ENCODE measurements at places on chromosomes 13 and 19. TPM values are rescaled to one million over a fixed set of nuclear protein-coding genes. Genes with fewer than 3 reads are reported as not detected.

GRCh38 chr13:83297586-83298290 lies 584.5 kb downstream of the SLITRK1 start:
- no peak for DNase-seq

GRCh38 chr13:82501834-82502233 lies 1380.4 kb downstream of the SLITRK1 start:
- DNase-seq = no peak

Gene CEACAM8
- not detected for total RNA-seq

Gene CLEC17A
- not detected for total RNA-seq

Gene OR7D2
- total RNA-seq = under 0.01 TPM

- DNase-seq = no peak
These were observed 361.5 kb downstream of the OXGR1 start for GRCh38 chr13:96632536-96633320.

Gene DCT
- total RNA-seq = not detected

GRCh38 chr13:27806744-27807387 lies 14.6 kb downstream of the GSX1 start:
- DNase-seq = no peak

- peak; percentile 81 for DNase-seq
These were observed 1.6 kb downstream of the PKN1 start for GRCh38 chr19:14434543-14435319.

DNA sequence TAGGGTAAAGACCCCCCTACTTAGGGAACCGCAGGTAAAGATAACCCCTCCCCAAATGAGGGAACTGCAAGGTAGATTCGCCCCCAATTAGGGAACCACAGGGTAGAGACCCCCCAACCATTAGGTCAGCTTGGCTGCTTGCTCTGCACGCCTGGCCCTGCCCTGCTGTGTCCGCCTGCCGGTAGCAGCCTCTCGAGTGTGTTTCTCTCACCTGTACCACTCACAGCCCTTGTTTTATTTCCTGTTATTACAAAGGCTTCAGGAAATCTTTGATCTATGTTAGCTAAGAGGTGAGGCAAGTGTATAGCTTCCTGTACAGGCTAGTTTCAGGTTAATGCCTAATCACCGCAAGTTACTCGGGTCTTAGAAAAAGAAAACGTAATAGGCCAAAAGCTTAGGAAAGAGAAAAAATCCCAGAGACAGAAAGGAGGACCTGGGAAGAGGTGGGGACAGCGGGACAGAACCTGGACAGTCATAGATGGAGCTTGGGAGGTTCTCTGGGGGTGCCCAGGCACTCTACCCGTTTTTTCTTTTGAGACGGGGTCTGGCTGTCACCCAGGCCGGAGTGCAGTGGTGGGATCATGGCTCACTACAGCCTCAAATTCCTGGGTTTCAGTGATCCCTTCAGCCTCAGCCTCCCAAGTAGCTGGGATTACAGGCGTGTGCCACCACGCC lies 23.1 kb upstream of the EIF3G start:
- DNase-seq = no peak

Gene CHST8
- total RNA-seq = 0.09 TPM

- no peak for DNase-seq
These were observed 61.4 kb downstream of the DPF1 start for GRCh38 chr19:38162632-38163031.

Gene C19orf18
- total RNA-seq = not detected

Gene ONECUT3
- total RNA-seq = not detected

DNA sequence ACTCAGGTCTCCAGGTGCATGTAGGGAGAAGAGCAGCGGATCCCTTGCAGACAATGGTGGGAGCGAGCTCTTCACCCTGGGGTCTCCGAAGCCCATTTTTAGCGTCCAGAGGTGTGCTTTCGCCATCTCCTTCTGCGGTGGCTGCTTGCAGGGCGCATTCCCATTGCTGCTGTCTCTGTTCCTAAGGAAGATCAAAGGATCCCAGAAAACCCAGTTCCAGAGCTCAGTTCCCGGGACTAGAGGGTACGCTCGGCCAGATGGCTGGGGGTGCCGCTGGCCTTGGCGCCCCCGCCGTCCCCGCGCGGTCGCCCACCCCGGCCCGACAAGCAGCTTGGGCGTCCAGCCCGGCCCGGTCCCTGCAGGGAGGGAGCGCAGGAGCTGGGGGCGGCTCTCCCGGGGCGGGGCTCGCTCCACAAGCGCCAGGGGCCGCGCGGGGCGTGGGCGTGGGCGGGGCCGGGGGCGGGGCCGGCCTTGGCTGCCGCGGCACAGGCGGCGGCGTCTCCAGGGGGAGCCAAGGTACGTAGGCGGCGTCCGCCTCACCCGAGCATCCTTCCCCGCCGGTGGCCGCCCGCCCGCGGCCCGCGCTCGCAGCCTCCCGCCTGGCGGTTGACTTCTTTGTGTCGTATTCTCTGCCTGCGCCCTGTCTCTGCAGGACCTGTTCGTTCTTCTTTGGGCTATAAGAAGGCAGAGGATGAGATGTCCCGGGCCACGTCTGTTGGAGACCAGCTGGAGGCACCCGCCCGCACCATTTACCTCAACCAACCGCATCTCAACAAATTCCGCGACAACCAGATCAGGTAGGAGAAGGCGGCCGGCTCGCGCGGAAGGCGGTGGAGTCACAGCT lies 96.8 kb downstream of the ATP8A2 start:
- DNase-seq = peak; percentile 3

Gene RTBDN
- total RNA-seq = not detected

DNA sequence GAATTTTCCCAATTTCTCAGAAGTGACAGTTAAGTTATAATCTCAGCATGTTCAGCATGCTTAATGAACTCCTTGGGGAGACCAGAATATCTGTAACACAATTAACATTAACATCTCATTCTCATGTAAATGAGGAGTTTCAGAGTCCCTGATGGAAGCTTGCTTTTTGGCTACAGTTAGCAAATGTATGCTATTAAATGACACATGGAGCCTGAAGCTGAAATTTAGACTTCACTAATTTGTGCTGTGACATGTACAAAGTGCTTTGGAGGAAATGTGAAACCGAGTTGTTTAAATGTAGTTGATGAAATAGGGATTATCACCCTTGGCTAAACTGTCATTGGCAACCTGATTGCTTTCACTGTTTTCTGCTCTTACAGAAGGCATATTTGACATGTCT lies 2265.1 kb upstream of the PCDH20 start:
- DNase-seq = no peak

Gene PSG2
- not detected for total RNA-seq

DNA sequence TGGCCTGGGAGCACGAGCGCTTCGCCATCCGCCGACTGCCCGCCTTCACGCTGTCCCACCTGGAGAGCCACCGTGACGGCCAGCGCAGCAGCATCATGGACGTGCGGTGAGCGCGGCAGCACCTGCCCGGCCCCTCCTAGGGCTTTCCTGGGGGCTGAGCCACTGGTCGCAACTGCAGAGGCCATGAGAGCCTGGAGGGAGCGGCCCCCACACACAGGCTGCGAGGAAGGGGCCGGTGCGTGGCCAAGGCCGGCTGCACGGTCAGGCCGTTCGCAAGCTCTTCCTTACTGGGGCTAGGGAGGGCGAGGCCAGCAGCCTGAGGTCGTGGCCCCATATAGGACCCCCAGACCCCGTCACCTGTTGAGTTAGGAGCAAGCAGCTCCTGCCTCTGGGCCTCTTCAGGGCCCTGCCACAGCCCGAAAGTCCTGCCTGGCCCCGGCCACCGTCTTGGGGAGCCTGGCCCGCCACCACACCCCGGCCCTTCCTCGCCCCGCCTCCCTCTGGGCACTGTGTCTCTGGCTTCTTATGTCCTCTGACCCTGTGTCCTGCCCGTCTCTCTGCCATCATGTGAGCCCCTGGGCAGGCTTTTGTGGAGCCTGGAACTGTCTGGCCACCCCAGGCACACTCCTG lies 19.0 kb downstream of the NCLN start:
- DNase-seq = no peak

DNA sequence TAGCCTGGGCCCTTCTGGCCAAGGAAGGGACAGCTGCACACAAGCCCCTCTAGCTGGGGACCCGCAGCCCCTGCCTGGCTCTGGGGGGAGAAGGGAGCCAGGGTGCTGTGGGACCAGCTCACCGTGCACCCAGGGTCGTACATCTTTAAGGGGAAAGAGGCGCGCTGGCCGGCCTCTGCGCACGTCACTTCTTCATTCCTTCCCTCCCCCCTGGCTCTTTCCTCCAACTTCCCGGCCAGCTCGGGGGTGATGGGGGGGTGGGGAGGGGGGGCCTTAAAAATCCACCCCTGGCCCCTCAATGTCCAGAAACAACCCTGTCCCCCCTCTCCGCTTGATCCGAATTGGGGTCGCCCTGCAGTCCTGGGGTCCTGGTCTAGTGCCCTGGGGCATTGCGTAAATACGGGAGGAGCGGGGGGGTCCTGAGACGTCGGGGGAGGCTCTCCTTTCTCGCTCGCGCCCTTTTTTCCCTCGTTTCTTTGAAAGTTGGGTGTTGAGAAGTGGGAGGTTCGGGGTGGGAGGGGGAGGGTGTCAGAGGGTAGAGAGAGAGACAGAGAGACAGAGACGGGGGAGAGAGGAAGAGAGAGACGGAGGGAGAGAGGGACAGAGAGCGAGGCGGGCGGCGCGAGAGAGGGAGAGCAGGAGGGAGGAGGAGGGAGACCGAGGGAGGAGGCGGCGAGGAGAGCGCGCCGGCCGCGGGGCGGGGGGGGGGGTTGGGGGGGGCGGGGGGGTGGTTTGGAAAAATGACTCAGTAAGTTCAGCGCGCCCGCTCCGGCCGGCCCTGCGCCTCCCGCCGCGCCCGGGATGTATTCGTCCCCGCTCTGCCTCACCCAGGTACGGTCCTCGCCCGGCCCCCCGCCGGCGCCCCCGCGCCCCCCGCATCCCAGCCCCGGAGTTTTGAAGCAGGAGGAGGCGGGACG lies at the start of gene NFIC:
NFIC (plus strand) TSS at position 748 of the 917 bp plus-strand sequence; CDS start at position 802, 54 bp downstream.
- peak; percentile 53 for DNase-seq

DNA sequence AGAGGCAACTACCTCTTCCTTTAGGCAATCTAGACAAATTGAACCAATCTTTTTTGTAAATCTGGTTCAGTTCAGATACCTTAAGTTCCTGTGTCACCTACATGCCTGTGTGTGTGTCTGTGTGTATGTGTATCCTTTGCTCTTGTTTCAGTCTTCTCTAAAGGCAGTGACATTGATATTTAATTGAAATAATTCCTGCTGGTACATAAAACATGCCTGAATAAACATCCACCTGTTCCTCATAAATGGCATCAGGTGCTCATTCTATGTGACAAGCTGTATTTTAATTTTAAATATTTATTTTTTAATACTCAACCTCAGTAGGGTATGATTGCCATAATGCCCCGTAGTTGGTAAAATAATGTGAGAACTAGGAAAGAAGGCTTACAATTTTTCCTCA lies 1606.4 kb upstream of the PRR20A start:
- DNase-seq = no peak

Gene LILRB4
- not detected for total RNA-seq

DNA sequence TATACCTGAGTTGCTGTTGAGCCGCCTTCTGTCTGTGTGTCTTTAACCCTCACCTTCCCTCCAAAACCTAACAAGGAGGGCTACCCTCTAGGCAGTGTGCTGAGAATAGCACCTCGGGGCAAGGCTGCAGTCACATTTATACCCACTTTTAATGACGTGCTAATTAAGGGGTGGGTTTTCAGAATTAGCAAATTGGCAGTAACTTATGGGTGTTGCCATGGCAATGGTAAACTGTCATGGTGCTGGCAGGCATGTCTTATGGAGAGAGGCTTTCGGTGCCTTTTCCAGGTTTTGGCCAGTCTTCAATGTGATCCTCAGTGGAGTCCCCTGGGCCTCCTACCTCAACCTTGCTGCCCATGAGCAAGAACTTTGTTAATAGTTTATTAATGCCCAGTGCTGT lies 1.2 kb upstream of the PNMA8A start:
- no peak for DNase-seq

- DNase-seq = no peak
These were observed 20.8 kb downstream of the RANBP3 start for GRCh38 chr19:5957170-5957569.

Measured in dermis blood vessel endothelial cell (primary cell).